ENCODE measurements at places on chromosomes 5 and 9. TPM values are rescaled to one million over a fixed set of nuclear protein-coding genes. Genes with fewer than 3 reads are reported as not detected.

- no peak for DNase-seq
These were observed 63.8 kb downstream of the MED27 start for GRCh38 chr9:132015866-132016265.

GRCh38 chr9:87657190-87657589 lies 68.7 kb upstream of the CTSL start:
- DNase-seq = no peak

DNA sequence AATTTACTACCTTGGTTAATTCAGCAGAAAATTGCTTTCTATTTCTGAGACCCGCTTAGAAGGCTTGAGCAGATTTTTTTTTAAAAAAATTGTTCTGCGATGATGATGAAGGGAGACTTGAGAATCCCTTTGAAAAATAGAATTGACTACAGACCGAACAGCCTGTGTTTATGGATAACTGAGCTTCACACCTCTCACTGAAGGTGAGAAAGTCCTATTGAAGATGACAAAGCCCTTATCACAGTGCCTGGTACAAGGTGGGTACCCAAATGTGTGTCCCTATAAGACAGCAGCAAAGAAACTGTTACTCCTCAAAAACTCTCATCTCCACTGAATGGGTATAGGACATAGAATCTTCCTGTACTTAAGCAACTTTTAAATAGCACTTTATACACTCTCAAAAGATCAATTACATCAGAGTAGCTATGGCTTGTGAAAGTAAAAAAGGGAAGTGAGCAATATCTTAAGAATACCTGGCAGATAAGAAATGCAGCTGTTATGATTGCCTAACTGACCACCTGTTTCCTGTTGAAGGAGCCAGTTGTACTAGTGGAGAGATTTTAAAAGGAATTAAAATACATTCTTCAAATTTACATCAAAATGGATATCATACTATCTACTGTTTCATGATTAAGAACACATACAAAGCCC lies 419.7 kb downstream of the CHSY3 start:
- no peak for DNase-seq

GRCh38 chr5:149415066-149415967 lies 36.2 kb upstream of the IL17B start:
- no peak for DNase-seq

DNA sequence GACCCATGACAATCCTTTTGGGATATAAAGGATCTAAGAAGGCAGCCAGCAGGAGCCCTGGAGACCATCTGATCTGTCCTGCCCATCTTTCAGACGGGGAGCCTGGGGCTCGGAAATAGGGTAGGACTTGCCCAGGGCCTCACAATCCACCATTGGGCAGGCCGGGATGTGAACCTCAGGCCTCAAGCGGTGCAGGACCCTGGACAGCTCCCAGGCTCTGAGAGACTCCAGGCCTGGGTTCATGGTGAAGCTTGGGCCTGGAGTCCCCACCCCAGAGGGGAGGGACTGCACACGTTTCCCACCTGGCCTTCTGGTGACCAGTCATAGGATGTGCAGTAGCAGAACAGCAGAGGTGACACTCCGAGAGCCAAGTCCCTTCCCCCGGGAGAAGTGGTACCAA lies 36.6 kb upstream of the RAPGEF1 start:
- DNase-seq = no peak

- DNase-seq = peak; percentile 69
These were observed 112.9 kb upstream of the LMX1B start for GRCh38 chr9:126500600-126501382.

GRCh38 chr5:16784843-16785791 lies 151.0 kb downstream of the MYO10 start:
- no peak for DNase-seq

DNA sequence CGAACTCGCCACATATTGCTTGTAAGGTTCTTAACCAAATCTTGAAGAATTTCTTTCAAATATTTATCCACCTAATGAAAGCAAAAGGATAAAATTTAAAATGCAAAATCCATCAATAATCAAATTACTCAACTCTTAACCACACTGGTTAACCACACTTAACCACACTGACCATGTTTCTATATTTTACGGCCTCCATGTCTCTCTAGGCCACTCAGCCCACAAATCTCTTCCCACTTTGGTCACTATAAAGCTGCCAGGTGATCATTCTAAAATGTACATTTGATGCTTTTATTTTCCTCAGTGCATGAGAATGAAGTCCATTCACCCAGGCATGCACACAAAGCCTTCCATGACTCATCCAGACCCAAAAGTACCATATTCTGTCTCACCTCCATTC lies 56.4 kb upstream of the OR2K2 start:
- no peak for DNase-seq

- DNase-seq = no peak
These were observed 35.5 kb downstream of the PLPP7 start for GRCh38 chr9:131324736-131325679.

- no peak for DNase-seq
These were observed 52.4 kb downstream of the NREP start for GRCh38 chr5:111704452-111705085.

DNA sequence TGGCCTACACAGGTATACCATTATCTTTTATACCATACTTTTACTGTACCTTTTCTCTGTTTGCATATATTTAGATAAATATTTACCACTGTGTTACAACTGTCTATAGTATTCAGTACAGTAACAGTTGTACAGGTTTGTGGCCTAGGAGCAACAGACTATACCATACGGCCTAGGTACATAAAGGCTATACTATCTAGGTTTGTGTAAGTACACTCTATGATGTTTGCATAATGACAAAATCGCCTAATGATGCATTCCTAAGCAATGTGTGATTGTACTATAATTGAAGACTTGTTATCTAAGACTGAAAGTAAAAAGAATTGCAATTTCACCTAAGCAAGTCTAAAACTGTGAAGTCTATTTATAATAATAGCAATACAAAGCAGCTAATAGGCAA lies 3.9 kb downstream of the C9orf72 start:
- DNase-seq = no peak

- no peak for DNase-seq
These were observed at the start of gene FSTL4 for GRCh38 chr5:133612249-133612860. TSS of gene FSTL4 (minus strand) at chr5:133612541.

GRCh38 chr5:72015103-72015548 lies 92.1 kb upstream of the MAP1B start:
- DNase-seq = no peak

DNA sequence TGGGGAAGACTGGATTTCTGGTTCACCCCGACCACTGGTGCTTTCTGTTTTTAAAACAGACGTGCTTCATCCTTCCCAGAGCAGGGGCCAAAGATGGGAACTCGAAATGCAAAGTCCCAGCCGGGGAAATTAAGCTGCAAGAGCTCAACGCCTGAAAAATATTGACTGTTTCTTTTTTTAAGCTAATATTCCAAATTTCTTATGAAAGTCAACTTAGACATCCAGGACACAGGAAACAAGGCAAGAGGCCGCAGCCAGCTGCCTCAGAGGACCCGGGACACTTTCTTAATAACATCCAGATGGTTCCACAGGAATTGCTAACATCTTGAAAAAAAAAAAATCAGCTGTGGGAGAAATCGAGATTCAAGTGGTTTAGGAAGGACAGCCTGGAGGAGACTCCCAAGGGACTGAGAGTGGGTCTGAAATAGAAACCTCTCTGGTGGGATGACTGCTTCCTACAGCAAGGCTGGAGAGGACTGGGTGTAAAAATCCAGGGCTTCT lies 144.9 kb downstream of the FGF1 start:
- no peak for DNase-seq

DNA sequence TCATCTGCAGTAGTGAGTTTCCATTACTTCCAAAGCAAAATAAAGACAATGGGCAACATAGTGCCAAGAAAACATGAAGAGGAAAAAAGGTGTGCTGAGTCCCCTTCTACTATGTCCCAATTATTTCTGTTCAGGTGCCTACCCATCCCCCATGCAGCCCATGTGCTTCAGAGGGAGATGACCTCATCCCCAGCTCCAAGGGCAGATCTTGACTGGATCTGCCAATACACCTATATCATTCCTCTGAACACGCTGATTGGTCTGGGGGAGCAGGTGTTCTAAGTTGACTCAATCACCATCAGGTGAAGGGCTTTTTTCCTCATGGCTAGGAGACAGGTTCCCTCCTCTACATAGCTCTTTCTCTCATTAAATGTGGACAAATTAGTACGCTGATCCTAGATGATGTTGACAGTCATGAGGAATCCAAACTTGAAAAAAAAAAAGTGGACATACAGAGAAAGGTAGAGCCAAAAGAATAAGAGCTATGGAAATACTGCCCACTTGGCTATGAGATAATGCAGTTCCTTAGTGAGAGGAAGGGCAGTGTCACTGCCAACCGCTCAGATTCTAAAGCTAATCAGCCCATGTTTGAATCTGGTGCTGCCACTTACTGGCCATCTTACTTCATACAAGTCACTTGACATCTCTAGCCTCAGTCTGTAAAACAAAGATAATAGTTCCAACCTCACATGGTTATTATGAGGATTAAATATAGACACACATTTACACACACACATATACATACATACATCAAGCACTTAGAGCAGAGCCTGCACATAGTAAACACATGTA lies 23.1 kb downstream of the PRELID2 start:
- DNase-seq = no peak

DNA sequence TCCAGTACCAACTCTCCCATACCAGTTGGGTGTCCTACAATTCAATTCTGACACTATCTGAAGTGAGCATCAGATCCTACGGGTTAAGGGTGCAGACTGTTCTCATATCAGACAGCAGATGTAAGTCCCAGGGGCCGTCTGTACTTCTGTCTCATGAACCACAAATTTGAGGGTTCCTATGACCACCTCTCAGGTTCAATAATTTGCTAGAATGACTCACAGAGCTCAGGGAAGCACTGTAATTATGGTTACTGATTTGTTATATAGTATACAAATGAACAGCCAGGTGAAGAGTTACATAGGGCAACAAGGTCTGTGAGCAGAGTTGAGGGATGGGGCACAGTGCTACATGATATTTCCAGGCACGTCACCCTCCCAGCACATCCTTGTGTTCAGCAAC lies 499.1 kb downstream of the DMAC1 start:
- DNase-seq = no peak

- peak; percentile 55 for DNase-seq
These were observed 958 bp upstream of the HSPA5 start for GRCh38 chr9:125241863-125242739.

- no peak for DNase-seq
These were observed 123.1 kb downstream of the CRB2 start for GRCh38 chr9:123478967-123479602.

DNA sequence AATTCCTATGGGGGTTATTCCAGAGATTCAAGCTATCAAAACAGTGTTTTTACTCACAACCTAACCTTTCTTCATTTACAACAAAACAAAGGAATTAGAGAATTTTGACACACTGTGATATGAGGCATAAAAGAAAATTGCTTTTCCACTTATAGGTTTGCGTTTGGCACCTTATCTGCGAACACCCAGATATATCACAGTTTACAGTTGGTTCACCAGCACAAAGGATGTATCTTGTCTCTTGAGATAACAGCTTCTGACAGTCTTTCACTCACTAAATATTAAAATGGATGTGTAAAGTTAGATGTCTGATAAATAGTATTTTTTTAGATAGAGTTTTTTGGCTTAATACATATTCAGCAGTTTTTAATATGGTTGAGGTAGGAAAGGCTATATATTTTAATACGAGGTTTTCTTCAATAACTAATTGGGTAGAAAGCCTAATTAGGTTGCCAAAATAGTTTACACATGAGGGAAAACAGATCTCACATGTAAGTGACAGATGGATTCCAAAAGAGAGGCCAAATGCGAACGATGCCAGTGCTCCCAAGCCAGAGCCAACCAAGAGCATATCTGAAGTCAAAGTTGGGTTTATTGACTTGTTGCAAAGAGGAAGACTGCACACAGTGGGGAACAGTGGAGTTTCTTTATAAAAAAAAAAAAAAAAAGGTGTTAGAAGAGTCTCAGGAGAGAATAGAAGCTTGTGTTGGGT lies 1495.2 kb downstream of the MAT2B start:
- no peak for DNase-seq

DNA sequence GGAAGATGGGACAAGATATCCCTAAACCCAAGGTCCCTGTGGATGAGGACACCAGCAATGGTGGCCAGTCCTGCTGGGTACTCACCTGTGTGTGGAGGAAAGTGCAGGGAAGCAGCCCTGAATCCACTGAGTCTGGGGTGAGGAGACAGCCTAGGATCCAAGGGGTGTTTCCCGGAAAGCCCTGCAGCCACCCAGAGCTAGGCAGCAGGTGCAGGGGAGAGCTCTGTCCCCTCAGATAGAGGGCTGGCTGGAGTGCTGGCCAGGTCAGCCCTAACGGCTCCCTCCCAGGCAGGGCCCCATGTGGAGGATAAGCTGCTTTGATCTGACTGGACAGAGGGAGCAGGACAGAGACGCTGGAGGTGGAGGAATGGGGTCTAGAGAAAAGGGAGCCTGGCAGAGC lies 344.7 kb upstream of the IRX4 start:
- no peak for DNase-seq

DNA sequence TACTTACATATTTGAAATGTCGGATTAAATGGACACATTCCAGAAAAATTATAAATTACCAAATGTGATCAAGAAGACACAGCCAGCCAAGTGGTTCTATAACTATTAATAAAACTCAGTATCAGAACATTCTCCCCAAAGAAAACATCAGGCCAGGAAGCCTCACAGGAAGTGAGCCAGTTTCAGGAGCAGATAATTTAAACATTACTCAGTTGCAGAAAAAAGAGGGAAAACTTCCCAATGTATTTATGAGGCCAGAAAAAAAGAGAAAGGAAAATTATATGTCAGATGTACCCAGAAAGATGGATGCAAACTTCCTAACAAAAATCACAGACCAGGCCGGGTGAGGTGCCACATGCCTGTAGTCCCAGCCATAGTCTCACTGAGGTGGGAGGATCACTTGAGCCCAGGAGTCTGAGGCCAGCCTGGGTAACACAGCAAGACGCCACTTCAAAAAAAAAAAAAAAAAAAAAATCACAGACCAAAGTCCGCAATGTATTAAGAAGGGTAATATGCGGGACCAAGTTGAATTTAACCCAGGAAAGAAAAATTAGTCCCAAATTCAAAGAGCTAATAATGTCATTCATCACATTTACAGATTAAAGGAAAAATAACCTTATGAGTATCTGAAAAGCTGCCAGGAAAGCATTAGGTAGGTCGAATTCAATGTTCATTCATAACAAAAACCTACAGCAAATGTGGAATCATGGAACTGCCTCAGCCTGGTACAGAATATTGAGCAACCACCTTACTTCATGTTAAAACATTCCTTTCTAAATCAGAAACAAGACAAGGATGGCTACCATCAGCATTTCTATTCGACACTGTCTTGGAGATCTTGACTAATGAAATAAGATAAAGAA lies 37.2 kb upstream of the NRARP start:
- no peak for DNase-seq

IRX1 gene
- not detected for total RNA-seq

CTXN3 gene
- not detected for total RNA-seq

CATSPER3 gene
- 0.70 TPM for total RNA-seq

FKTN gene
- total RNA-seq = 15.7 TPM

SHISAL2B gene
- not detected for total RNA-seq

SPATA6L gene
- total RNA-seq = 6.3 TPM

TRAPPC13 gene
- total RNA-seq = 19.4 TPM

TSSK1B gene
- not detected for total RNA-seq

CDH10 gene
- total RNA-seq = 0.14 TPM
